ENCODE measurements at places on chromosomes 5 and 9.
A peak's percentile ranks its signal among the peaks of the same experiment; 100 is the strongest.

DNA sequence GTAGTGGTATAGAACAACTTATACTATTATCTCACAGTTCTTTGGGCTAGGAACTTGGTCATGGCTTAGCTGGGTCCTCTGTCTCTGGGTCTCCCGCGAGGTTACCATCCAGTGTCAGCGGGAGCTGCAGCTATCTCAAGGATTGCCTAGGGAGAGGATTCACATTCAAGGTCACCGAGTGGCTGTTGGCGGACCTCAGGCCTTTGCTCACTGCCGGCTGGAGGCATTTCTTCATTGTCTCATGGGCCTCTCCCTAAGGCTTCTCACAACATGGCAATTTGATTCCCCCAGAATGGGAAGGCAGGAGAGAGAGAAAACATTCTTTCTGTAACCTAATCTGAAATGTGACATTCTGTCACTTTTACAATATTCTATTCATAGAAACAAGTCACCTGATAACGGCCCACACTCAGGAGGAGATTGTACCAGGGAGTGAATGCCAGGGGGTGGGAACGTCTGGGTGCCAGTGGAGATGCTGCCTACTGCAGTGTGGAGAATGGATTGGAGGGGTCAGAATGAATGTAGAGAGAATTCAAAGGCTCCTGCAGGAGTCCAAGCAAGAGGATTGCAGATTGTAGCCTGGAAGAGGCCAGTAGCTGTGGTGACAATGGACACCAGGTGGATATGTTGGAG, 29.5 kb upstream of the ANKRD18A start:
- no peaks in the 10 kb centered on the region for H3K36me3 ChIP-seq
- H3K4me3 ChIP-seq = no peak overlapping the region
- H3K4me1 ChIP-seq = no peaks in the 10 kb centered on the region
- no peak for DNase-seq

- H3K4me1 ChIP-seq = no peaks in the 10 kb centered on the region
- H3K27me3 ChIP-seq = no peaks in the 10 kb centered on the region
- H3K36me3 ChIP-seq = no peaks in the 10 kb centered on the region
- H3K4me3 ChIP-seq = no peak overlapping the region
Observed at GRCh38 chr5:9370256-9370655, 175.6 kb downstream of the SEMA5A start.

DNA sequence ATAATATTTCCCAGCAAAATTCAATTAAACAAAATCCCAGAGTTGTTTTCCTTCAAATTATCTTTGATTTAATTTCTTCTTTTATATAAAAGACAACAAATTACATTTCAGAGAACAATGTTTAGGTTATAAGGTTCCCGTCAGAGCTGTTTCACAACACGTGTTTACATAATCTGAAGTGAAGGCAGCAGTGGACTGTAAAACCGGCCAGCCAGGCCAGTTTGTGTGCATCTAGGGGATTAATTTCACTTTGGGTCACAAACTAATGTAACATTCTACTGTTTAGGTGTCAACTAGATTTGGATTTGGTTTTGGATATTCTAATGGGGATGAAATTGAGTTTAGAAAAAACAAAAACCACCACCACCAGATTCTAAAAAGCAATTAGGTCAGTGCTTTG, 86.5 kb upstream of the PLPP1 start:
- no peaks in the 10 kb centered on the region for H3K27me3 ChIP-seq
- DNase-seq = no peak
- H3K36me3 ChIP-seq = no peaks in the 10 kb centered on the region
- H3K27ac ChIP-seq = peak overlapping the region; percentile 63
- H3K4me3 ChIP-seq = no peak overlapping the region
- H3K4me1 ChIP-seq = peaks cover 12% of the 10 kb centered on the region

- no peak for DNase-seq
- no peak overlapping the region for H3K27ac ChIP-seq
- H3K27me3 ChIP-seq = no peaks in the 10 kb centered on the region
- H3K4me3 ChIP-seq = no peak overlapping the region
- no peaks in the 10 kb centered on the region for H3K4me1 ChIP-seq
- peaks cover 24% of the 10 kb centered on the region for H3K36me3 ChIP-seq
Observed at GRCh38 chr9:97441729-97442128, 29.8 kb downstream of the TDRD7 start.

DNA sequence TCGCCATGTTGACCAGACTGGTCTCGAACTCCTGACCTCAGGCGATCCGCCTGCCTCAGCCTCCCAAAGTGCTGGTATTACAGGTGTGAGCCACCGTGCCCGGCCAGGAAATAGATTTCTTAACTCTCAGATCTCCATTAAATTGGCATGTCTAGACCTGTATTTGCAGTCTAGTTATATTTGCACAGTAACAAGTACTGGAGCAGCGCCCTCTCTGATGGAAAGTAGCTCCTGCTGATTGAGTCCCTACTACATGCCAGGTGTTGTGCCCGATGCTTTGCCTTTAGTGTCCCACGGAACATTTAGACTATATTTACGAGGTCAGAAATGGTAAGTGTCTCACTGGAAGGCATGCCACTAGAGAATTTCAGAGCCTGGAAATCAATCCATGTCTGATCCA, 15.8 kb upstream of the TMED9 start:
- H3K27ac ChIP-seq = no peak overlapping the region
- H3K4me3 ChIP-seq = no peak overlapping the region
